ENCODE measurements at places on chromosomes 13 and 19. TPM values are rescaled to one million over a fixed set of nuclear protein-coding genes. Genes with fewer than 3 reads are reported as not detected.

DNA sequence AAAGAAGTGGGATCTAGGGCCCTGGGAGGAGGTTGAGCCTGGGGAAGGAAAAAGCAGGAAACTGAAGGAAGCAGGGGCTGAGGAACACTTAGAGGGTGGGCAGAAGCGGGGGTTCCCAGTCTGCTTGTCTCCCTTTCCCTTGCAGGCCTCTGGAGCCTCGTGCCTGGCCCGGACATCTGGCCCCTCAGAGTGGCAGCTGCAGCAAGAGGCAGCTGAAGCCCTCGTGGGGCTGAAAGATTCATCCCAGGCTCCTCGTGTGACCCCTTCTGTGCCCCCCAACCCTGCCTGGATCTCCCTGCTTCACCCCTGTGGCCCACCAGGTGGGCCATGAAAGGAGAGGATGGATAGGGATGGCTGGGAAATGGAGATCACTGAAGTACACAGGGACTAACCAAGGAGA is 5.5 kb downstream of the DMRTC2 start:
- no peak overlapping the region for H3K4me3 ChIP-seq
- no peaks in the 10 kb centered on the region for H3K4me1 ChIP-seq
- no peak for DNase-seq
- peaks cover 2% of the 10 kb centered on the region for H3K27me3 ChIP-seq

UFM1 gene
- 40.0 TPM for polyA plus RNA-seq

DNA sequence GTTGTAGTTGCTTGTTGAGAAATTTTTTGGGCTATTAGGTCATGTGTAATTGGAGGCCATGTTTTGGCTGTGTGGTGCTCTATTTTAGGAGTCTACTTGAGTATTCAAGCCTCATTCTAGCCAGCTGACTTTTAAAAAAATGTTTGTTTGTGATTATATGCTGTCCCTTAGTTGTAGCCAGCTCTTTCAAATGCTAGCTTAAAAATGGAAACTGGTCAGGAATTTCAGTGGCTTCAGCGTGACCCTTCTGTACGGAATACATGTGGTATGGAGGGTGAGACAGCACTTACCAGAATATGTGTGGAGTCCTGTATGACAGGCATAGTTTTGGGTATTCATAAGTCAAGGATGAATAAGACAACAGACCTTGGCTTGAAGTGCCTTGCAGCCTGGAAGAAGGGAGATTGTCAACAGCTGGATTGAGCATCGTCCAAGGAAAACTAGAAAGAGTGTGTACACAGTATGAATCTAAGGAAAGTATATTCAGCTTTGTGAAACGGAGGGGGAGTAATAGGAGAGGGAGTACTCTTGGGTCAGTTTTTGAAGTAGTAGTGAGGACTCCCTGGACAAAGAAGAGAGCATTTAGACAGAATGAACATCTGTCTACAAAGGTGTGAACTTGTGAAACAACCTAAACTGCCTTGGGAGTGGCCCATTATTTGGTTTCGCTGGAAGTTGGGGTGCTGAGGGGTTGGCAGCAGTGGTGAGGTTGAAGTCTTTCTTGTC is 20.0 kb upstream of the WTIP start:
- no peaks in the 10 kb centered on the region for H3K27me3 ChIP-seq
- no peak for DNase-seq
- peaks cover 73% of the 10 kb centered on the region for H3K36me3 ChIP-seq
- H3K4me3 ChIP-seq: no peak overlapping the region
- no peak overlapping the region for H3K27ac ChIP-seq

DNA sequence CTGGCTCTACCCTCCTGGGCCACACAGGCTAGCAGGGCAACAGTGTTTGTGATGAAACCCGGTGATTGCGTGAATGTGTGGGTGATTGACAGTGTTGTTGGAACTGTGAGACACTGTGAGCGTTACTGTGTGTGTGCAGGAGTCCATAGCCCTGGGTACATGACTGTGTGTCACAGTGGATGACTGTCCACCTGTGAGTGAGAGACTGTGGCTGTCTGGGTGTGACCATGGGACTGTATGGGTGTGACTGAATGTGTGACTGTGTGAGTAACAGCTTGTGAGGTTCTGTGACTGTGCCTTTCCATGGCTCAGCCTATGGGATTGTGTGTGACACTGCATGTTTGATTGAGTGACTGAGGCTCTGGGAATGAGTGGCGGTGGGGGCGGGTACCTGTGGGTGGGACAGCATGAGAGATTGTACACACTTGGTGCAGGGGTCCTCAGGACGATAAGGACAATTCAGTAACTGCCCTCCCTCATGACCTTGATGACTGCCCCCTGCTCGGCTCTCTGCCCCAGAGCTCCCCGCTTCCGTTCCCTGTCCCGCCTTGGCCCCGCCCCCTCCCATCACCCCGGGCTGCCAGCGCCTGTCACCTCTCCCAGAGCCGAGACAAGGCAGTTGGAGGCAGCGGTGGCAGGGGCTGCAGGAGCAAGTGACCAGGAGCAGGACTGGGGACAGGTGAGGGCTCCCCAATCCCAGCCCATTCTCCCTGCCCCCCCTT is at the start of gene GIPR:
Gene GIPR (plus strand): TSS at position 602 of the 722 bp plus-strand sequence. CDS start 1,300 bp downstream, outside the sequence.
- H3K27me3 ChIP-seq: no peaks in the 10 kb centered on the region
- H3K4me1 ChIP-seq: peaks cover 4% of the 10 kb centered on the region
- H3K4me3 ChIP-seq: no peak within 1 kb of the TSS
- no peak for DNase-seq

DNA sequence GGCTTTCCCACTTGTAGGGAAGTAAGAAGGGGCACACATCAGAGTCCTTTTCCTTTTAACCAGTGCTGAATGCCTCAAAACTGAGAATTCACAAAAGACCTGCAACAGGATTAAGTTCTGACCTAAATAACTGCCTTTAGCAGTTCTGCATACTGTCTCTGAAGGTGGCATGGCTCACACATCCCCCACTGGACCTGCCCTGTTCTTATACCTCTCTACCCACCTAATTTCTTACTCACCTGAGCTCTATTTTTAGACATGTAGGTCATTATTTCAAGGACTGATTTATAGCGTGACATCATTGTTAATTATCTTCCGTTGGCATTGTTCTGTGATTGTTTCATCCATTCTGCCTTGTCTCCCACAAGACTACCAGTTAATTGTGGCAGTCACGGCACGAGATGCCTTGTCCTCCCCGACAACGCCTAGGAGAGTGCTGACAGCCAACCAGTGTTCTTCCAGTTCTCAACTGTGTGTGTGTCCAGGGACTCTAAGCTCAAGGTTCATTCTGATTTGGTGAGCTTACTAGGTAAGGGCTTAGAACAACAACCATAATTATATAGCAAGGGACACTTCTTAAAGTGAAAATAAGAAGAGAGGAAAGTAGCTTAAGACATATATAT is 27.1 kb upstream of the UBL3 start:
- H3K4me1 ChIP-seq: peaks cover 3% of the 10 kb centered on the region
- no peak overlapping the region for H3K27ac ChIP-seq
- H3K4me3 ChIP-seq: no peak overlapping the region
- H3K27me3 ChIP-seq: no peaks in the 10 kb centered on the region
- DNase-seq: no peak

KIR3DL2 gene
- polyA plus RNA-seq: not detected

DNA sequence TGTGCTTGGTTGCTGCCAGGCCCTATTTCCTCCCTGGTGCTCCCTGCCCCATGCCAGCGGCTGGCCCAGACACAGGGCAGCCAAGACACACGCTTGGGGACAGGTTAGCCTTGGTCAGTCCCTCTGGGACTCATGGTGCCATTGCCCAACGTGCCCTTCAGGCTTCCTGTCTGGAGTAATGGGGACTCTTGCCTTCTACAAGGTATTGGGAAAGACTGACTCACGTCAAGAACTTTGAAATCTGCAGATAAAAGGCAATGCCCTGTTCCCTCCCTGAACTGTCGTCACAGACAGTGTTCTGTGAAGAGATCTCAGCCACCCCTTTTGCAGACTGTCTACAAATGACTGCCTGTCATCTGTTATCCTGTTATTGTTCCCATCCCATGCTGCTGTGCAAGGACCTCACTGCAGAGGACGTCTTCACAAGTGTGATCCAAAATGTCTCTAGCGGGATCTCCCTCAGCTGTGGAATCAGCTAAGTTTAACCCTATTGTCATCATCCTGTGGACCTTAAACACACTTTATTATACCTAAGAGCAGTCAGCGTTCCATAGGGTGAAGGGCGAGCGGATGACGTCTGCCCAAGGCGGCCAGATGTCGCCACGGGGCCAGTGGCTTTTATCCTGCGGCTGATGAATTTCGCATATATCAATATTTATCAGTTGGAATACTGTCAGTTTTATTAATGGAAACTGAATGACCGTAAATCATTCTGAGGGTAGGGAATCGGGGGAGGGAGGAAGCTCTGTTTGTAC is 59.0 kb downstream of the GSX1 start:
- H3K27ac ChIP-seq: no peak overlapping the region
- no peak overlapping the region for H3K4me3 ChIP-seq
- DNase-seq: no peak
- no peaks in the 10 kb centered on the region for H3K36me3 ChIP-seq

DNA sequence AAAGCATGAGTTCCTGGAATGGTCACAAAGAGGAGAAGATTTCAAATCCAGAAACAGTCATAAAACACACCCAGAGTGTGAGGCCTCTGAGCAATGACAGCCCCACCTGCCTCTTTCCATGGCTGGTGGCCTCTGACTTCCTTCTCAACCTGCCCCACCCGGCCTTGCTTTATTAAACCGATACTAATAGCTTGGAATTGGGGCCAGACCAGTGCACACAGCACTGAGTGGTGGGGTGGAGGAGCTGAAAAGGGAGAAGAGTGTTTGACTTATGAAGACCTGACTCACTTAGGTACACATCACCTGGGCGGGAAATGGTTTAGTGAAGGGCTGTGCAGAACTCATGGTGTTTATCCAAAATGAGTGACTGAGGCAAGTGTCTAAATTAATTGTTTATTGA is 20.7 kb upstream of the CEACAM6 start:
- no peaks in the 10 kb centered on the region for H3K4me1 ChIP-seq
- H3K27ac ChIP-seq: no peak overlapping the region
- no peaks in the 10 kb centered on the region for H3K36me3 ChIP-seq
- no peak overlapping the region for H3K4me3 ChIP-seq

GRCh38 chr13:33403807-33404362 is 118.3 kb upstream of the STARD13 start:
- no peaks in the 10 kb centered on the region for H3K27me3 ChIP-seq
- no peak for DNase-seq
- H3K27ac ChIP-seq: no peak overlapping the region
- no peak overlapping the region for H3K4me3 ChIP-seq
- H3K4me1 ChIP-seq: no peaks in the 10 kb centered on the region
- no peaks in the 10 kb centered on the region for H3K36me3 ChIP-seq

DNA sequence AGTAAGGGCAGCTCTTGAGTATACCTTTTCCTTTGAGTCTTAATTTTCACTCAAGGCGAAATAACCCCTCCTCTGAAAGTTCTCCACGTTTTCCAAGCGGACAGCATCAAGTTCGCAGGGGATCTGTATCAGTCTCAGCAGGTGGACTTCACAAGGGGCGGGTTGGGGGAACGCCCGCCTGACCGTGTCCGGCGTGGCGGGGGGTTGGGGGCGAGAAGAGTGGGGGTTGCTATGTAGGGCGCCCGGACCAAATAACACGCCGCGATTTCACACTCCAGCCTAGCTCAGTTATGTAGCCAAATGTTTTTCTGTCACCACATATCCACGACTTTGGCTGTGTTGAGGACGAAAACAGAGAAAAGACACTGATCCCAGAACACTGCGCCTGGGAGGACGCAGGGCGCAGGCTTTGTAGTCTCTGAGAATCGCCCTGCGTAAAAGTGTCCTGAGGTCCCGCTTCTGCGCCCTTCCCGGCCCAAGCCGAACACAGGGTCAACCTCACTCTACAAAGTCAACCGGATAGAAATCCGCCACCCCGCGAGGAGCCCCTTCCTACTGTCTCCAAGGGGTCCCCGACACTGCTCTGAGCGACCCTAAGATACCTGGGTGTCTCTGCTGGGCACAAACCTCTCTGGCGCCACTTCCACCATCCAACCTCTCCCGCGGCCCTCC is 524 bp downstream of the RUBCNL start:
- H3K27ac ChIP-seq: no peak overlapping the region
- DNase-seq: no peak
- H3K4me3 ChIP-seq: peak overlapping the region; percentile 44
- H3K4me1 ChIP-seq: peaks cover 10% of the 10 kb centered on the region
- no peaks in the 10 kb centered on the region for H3K36me3 ChIP-seq

DNA sequence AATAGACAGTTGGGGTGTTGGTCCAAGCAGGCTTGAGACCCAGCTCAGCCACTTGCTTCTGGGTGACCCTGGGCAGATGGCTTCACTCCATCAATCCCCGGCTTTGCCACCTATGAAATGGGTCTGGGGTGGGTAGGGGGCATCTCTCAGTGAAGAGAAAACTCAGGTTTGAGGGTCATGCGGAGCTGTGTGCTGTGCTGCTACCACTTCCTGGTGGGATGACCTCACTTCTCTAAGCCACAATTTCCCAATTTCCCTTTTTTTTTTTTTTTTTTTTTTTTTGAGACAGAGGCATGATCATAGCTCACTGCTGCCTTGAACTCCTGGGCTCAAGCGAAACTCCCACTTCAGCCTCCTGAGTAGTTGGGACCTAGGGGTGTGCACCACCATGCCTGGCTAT is 4.6 kb upstream of the PLAUR start:
- peak overlapping the region; percentile 6 for H3K27ac ChIP-seq
- H3K36me3 ChIP-seq: no peaks in the 10 kb centered on the region
- no peak overlapping the region for H3K4me3 ChIP-seq
- H3K4me1 ChIP-seq: no peaks in the 10 kb centered on the region
- no peak for DNase-seq

GRCh38 chr19:8611877-8612806 is 1.6 kb upstream of the ADAMTS10 start:
- peak overlapping the region; percentile 8 for H3K27ac ChIP-seq
- no peaks in the 10 kb centered on the region for H3K4me1 ChIP-seq
- no peaks in the 10 kb centered on the region for H3K36me3 ChIP-seq
- DNase-seq: no peak
- no peaks in the 10 kb centered on the region for H3K27me3 ChIP-seq

DNA sequence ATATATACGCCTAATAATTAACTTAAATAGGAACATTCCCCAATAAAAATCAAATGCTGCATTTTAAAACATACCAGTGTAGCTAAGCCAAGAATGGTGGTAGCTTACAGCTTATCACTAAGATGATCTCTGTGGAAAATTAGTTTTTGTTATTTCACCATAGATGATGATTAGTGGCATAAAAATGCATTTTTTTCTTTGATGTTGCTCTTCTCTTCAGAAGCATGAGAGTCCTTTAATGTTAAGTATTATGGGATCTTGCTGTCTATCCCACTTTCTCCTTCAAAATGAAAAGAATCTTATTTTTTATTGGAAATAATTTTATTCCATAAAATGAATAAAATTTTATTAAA is 731.0 kb downstream of the SLITRK1 start:
- no peaks in the 10 kb centered on the region for H3K36me3 ChIP-seq
- H3K27ac ChIP-seq: no peak overlapping the region
- H3K27me3 ChIP-seq: no peaks in the 10 kb centered on the region
- no peak for DNase-seq

- no peaks in the 10 kb centered on the region for H3K36me3 ChIP-seq
- no peaks in the 10 kb centered on the region for H3K27me3 ChIP-seq
- no peak for DNase-seq
- H3K4me1 ChIP-seq: no peaks in the 10 kb centered on the region
Measured at GRCh38 chr13:63124863-63125262, 1709.2 kb upstream of the PCDH20 start.

GRCh38 chr13:98549728-98550317 is 27.1 kb downstream of the STK24 start:
- H3K4me3 ChIP-seq: no peak overlapping the region
- no peak overlapping the region for H3K27ac ChIP-seq
- H3K27me3 ChIP-seq: no peaks in the 10 kb centered on the region
- peaks cover 10% of the 10 kb centered on the region for H3K4me1 ChIP-seq
- no peak for DNase-seq

All from liver (tissue), 10 donors.